ENCODE measurements at places on chromosomes 3 and 15.
A peak's percentile ranks its signal among the peaks of the same experiment; 100 is the strongest.

- H3K27me3 ChIP-seq, result peaks cover 2% of the 10 kb centered on the region
- no peaks in the 10 kb centered on the region for H3K36me3 ChIP-seq
- H3K27ac ChIP-seq, result no peak overlapping the region
- no peak overlapping the region for H3K4me3 ChIP-seq
- DNase-seq, result no peak
- peaks cover 9% of the 10 kb centered on the region for H3K4me1 ChIP-seq
These were observed 98.4 kb downstream of the FMN1 start for GRCh38 chr15:33096134-33096533.

GRCh38 chr3:136712941-136713340, 39.2 kb downstream of the STAG1 start:
- peaks cover 21% of the 10 kb centered on the region for H3K36me3 ChIP-seq
- H3K4me1 ChIP-seq, result peaks cover 4% of the 10 kb centered on the region
- H3K4me3 ChIP-seq, result no peak overlapping the region
- H3K27ac ChIP-seq, result no peak overlapping the region

- H3K4me1 ChIP-seq, result peaks cover 20% of the 10 kb centered on the region
- H3K27me3 ChIP-seq, result peaks cover 2% of the 10 kb centered on the region
- peaks cover 6% of the 10 kb centered on the region for H3K36me3 ChIP-seq
- H3K4me3 ChIP-seq, result peak within 1 kb of the TSS; percentile 93
- peak; percentile 90 for DNase-seq
These were observed at the start of gene COMMD4 for GRCh38 chr15:75335705-75336355. Gene COMMD4 (plus strand): TSS chr15:75336063. CDS start chr15:75336090, 27 bp downstream.

DNA sequence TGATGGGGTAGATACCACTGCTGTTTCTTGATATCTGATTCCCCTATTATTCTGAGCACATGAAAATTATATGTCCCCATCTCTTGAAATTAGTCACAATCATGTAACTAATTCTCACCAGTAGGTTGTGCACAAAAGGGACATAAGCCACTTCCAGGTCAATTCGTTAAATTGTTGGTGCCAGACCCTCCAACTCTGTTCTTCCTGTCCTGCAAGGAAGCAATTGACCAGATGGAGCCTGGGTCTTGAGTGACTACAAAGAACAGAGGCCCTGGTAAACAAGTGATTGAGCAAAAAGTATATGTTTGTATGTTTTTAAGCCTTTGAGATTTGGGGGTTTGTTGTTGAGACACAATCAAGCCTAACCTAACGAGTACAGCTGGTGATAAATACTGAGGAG, 36.9 kb downstream of the ABI3BP start:
- DNase-seq, result no peak
- H3K36me3 ChIP-seq, result no peaks in the 10 kb centered on the region
- no peaks in the 10 kb centered on the region for H3K27me3 ChIP-seq
- no peaks in the 10 kb centered on the region for H3K4me1 ChIP-seq
- H3K4me3 ChIP-seq, result no peak overlapping the region
- H3K27ac ChIP-seq, result no peak overlapping the region

DNA sequence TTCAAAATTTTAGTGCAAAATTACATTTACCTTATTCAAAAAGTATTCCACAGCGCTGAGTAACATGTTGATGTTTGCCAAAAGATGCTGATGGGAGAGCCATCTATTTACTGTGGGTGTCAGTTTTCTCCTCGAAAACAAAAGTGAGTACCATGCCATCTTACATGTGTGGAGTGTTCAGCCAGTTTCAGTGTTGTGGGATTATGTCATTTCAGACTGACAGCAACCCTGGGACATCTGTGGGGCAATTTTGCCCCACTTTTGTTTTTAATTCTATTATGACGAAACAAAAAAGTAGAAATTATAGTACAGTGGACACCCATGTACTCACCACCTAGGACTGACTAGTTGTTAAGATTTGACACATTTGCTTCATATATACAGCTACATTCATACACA, 19.6 kb downstream of the SLCO3A1 start:
- H3K4me1 ChIP-seq, result peaks cover 47% of the 10 kb centered on the region
- H3K4me3 ChIP-seq, result no peak overlapping the region
- H3K27ac ChIP-seq, result no peak overlapping the region
- H3K27me3 ChIP-seq, result no peaks in the 10 kb centered on the region
- H3K36me3 ChIP-seq, result peaks cover 33% of the 10 kb centered on the region

DNA sequence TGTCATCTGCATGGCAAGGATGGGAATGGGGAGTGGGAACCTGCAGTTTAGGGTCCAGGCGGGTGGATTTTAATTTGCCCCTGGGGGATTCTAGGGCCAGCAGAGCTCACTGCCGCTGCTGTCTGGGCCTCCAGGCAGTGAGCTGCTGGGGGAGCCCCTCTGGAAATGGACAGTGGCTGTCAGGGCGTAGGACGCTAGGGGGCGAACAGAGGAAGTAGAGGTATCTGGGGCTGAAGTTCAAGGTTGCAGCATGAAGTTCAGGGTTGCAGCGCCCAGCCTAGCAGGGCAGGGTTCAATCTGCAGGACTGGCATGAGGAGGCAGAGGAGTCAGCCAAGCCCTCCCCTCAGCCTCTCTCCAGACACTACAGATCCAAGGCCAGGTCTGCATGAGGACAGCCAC, 49.5 kb downstream of the APBA2 start:
- no peak overlapping the region for H3K4me3 ChIP-seq
- H3K36me3 ChIP-seq, result peaks cover 3% of the 10 kb centered on the region
- H3K4me1 ChIP-seq, result peaks cover 52% of the 10 kb centered on the region
- peak; percentile 44 for DNase-seq

DNA sequence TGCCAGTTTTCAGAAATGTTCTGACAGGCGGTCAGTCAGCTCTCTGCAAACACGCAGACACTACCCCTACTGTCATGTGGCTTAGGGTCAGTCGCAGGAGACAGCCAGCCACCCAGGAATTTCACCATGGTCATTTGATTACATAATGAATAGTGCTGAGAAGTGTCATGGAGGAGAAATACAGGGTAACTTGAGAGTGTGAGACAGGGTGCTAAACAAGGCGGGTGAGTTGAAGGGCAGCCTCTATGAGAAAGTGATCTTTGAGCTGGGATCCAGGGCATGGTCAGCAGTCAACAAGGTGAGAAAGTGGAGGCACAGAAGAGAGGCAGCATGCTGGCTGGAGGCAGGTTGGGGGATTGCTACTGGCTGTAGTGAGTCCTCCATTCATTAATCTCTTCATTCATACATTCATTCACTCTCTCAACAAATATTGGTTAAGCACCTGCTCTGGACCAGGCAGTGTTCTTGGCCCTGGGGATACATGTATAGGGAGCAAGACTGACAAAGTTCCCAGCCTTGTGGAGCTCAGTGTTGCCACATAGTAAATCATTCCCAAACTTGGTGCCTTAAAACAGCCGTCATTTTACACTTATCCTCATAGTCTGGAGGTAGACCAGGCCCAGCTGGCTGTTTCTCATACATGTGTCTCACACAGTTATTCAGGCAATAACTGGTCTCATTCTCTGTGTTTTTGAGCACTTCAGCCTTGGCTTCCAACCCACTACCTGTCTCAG, 14.8 kb downstream of the PXYLP1 start:
- H3K4me3 ChIP-seq, result no peak overlapping the region
- H3K27ac ChIP-seq, result no peak overlapping the region
- peaks cover 16% of the 10 kb centered on the region for H3K4me1 ChIP-seq
- H3K36me3 ChIP-seq, result peaks cover 17% of the 10 kb centered on the region

DNA sequence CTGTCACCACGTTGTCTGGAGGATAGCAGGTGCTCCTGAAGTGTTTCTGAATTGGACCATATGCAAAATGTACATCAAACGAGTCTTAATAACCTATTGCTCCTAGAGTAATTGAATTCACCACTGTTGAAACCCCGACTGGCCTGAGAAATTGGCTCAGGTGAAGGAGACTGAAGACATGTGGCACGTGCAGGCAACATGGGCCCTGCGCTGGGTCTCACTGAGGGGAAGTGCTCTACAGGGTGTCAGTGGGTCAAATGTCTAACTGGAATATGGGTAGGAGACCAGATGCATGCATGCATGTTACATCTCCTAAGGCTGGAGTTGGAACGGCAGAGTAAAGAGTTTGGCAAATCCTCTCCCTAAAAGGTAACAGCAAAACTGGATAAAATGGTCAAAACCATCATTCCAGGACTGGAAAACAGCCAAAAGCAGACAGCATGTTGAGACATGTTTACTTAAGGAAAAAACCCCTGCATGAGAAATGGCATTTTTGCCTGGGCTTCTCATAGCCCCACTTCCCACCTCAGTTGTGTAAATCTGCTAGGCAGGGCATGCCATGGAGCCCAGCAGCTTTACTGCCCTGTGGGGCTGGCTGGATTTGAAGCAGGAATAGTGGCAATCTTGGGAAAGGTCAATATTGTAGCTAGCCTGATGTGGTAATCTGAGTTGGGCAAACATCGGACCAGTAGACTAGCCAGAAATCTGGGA, 131.3 kb downstream of the TJP1 start:
- no peak for DNase-seq
- H3K36me3 ChIP-seq, result no peaks in the 10 kb centered on the region
- peaks cover 11% of the 10 kb centered on the region for H3K27me3 ChIP-seq
- no peak overlapping the region for H3K4me3 ChIP-seq
- no peak overlapping the region for H3K27ac ChIP-seq

GRCh38 chr3:49217688-49218470, 46.5 kb downstream of the KLHDC8B start:
- no peaks in the 10 kb centered on the region for H3K4me1 ChIP-seq
- H3K27ac ChIP-seq, result no peak overlapping the region
- no peak for DNase-seq
- H3K4me3 ChIP-seq, result no peak overlapping the region

- no peaks in the 10 kb centered on the region for H3K36me3 ChIP-seq
- no peak overlapping the region for H3K27ac ChIP-seq
- H3K4me3 ChIP-seq, result no peak overlapping the region
These were observed 45.0 kb upstream of the CD96 start for GRCh38 chr3:111496894-111497559.

GRCh38 chr3:12195231-12195630, 36.5 kb upstream of the TIMP4 start:
- DNase-seq, result no peak
- no peak overlapping the region for H3K27ac ChIP-seq
- peaks cover 30% of the 10 kb centered on the region for H3K4me1 ChIP-seq
- no peaks in the 10 kb centered on the region for H3K36me3 ChIP-seq
- H3K27me3 ChIP-seq, result no peaks in the 10 kb centered on the region

- H3K4me1 ChIP-seq, result peaks cover 45% of the 10 kb centered on the region
- H3K27me3 ChIP-seq, result peaks cover 33% of the 10 kb centered on the region
- no peak overlapping the region for H3K4me3 ChIP-seq
- peaks cover 2% of the 10 kb centered on the region for H3K36me3 ChIP-seq
- peak; percentile 61 for DNase-seq
These were observed 3.0 kb upstream of the SHC4 start for GRCh38 chr15:48966595-48967301.

GRCh38 chr3:12175844-12176453, 17.2 kb upstream of the TIMP4 start:
- H3K4me3 ChIP-seq, result no peak overlapping the region
- no peak for DNase-seq
- H3K4me1 ChIP-seq, result peaks cover 7% of the 10 kb centered on the region
- H3K36me3 ChIP-seq, result no peaks in the 10 kb centered on the region
- no peak overlapping the region for H3K27ac ChIP-seq
- H3K27me3 ChIP-seq, result no peaks in the 10 kb centered on the region

DNA sequence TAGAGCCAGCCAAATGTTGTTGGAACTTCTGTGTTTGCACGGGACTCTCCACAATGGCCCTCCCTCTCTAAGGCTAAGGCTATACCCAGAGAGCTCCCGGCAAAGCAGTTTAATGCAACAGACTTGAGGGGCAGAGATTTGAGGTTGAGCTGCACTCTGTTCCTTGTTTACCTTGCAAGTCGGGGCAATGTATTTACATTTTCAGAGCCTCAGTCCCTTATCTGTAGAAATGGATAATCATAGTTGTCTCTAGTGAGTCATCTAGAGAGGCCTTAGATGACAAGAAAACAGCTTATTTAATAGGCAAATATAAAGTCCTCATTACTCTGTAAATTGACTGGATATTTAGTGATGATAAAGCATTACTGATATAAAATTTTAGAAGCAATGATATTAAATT, 917.7 kb downstream of the MCTP2 start:
- H3K4me3 ChIP-seq, result no peak overlapping the region
- H3K36me3 ChIP-seq, result no peaks in the 10 kb centered on the region
- H3K27ac ChIP-seq, result no peak overlapping the region

DNA sequence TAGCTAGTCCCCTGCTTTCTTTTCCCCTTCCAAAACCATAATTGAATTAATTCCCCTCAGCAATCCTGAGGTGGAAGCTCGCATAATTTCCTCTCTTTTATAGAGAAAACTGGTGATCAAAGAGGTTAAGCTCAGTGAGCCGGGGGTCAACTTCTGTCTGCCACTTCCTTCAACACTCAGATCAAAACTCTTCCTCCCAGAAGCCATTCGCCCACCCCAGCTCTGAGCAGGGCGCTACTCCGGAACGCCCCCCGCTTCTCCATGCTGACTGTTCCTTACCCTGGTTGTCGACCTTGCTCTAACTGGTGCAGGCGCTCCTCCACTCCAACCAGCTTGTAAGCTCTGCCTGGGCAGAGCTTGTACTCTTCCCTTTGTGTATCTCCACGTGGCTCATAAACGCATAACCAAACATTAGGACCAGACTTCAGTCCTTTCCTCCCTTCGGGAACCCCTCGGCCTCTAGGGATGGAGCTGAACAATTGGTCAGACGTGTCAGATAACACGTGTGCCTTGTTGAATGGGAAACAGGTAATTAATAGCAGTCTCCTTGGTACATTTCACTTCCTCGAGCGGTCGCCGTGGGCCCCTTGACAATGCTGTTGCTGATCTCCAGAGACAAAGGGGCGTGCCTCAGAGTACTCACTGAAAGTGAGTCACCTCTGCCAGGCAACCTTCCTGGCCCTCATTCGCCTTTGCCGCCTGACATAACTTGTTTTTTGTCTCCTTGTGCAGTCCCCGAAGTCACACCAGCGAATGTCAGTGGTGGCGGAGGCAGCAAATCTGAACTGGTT, 71.8 kb downstream of the IL5RA start:
- H3K36me3 ChIP-seq, result no peaks in the 10 kb centered on the region
- H3K27me3 ChIP-seq, result peaks cover 2% of the 10 kb centered on the region
- H3K27ac ChIP-seq, result no peak overlapping the region
- no peak overlapping the region for H3K4me3 ChIP-seq

DNA sequence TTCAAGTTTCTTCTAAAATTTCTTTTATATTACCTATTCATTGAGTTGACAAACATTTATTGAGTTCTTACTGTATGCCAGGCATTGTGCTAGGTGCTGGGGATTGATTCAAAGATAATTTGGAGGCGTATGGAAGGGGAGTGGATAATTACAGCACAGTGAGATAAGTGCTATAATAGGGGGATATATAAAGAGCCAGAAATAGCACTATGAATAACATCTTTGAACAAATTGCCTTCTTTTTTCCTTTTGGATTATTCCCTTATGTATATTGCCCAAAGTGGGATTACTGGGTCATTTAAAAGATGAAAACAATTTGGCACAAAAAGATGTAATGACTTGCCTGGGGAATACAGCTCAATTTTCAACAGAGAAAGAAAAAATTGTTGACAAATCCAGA, 64.6 kb downstream of the LPP start:
- H3K27me3 ChIP-seq, result no peaks in the 10 kb centered on the region
- no peak overlapping the region for H3K27ac ChIP-seq
- H3K36me3 ChIP-seq, result peaks cover 20% of the 10 kb centered on the region
- no peak for DNase-seq
- H3K4me3 ChIP-seq, result no peak overlapping the region
- peaks cover 32% of the 10 kb centered on the region for H3K4me1 ChIP-seq

DNA sequence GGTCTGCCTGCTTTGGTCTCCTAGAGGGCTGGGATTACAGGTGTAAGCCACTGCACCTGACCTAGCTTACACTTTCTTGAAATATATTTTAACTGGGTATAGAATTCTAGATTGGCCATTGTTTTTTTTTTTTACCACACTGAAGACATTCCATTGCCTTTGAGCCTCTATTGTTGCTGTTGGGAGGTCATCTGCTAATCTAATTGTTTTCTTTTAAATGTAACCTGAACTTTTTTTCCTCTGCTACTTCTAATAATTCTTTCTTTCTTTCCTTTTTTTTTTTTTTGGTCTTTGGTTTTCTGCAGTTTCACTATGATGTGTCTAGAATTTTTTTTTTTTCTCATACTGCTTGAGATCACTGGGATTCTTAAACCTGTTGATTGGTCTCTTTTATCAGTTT, 28.1 kb downstream of the ERICH6 start:
- H3K4me1 ChIP-seq, result peaks cover 3% of the 10 kb centered on the region
- H3K36me3 ChIP-seq, result peaks cover 2% of the 10 kb centered on the region
- H3K4me3 ChIP-seq, result no peak overlapping the region

Data from activated CD4-positive, alpha-beta T cell treated with anti-CD3 and anti-CD28 coated beads, Interleukin-2, amount 10 ng/mL, durations not matched to agents 7 days and 5 days (primary cell).